CD4-positive, CD25-positive, alpha-beta regulatory T cell (primary cell): ENCODE measurements at places on chromosomes 4 and X. TPM values are rescaled to one million over a fixed set of nuclear protein-coding genes. Genes with fewer than 3 reads are reported as not detected.

Gene NUP62CL
- 3.3 TPM for total RNA-seq

Gene WDR45
- total RNA-seq: 85.6 TPM

Gene CYSLTR1
- 7.2 TPM for total RNA-seq

Gene SOD3
- not detected for total RNA-seq

Gene TEC
- total RNA-seq: 3.0 TPM

Gene ADGRL3
- total RNA-seq: not detected

Gene ZNF732
- total RNA-seq: not detected

Gene GAGE1
- not detected for total RNA-seq

Gene SYNPO2
- total RNA-seq: 0.35 TPM

Gene GAGE12D
- total RNA-seq: not detected

Gene ZNF280C
- 8.9 TPM for total RNA-seq

Gene PSMD10
- 19.3 TPM for total RNA-seq

Gene EIF1AX
- total RNA-seq: 59.8 TPM

Gene SLIT2
- total RNA-seq: not detected

Gene NWD2
- not detected for total RNA-seq

Gene F8
- 0.89 TPM for total RNA-seq
